ENCODE measurements at places on chromosomes 5 and 9.

DNA sequence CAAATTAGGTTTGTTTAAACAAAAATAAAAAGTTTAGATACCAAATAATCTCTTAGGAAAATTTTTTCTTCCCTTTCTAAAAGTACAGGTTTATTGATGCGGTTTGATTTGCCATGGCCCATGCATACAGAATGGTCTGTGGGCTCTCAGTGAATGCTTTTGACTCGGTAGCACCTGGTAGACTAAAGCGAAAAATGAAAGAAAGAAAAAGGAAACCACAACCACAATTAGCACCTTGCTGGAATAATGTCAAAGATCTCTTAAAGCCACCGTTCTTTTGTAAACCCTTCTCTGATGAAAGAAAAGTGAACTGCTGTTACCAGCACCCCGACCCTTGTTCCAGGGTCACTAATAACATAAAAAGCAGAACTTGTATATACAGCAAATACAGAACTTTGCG lies 157.9 kb downstream of the NFIB start:
- no peak for DNase-seq

GRCh38 chr9:127049044-127049443 lies 73.4 kb downstream of the ANGPTL2 start:
- DNase-seq, result peak; percentile 7

DNA sequence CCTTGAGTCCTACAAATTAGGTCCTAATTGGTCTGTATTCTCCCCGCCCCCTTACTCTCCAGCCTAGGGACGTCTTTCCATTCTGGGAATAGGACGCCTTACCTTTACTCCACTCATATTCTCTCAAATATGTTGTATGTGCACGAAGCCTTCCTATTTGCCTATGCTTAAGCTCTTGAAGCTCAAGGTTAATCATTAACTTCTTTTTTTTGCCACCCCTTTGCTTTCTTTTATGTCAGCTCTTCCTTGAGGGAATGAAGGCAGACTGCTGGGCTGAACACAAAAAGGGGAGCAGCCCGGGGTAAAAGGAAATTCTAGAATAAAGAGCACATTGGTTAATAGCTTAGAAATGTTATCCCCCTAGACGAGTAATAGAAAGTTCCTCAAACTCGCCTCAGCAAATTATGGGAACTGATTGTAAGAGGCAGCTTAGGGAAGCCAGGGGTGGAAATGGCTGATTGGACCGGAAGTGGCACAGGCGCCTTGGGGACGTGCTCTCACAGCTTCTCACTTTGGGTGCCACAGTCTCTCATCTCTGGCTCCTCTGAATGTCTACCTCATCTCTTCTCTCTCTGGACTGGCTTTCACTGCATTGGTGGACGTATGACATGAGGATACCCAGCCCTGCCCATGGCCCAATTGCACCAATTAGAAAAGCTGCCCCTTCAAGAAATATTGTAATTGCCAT lies 122.3 kb upstream of the IL12B start:
- DNase-seq, result no peak

- DNase-seq, result peak; percentile 50
Measured at GRCh38 chr9:4277531-4277991, 22.3 kb downstream of the GLIS3 start.

- peak; percentile 12 for DNase-seq
Measured at GRCh38 chr5:158832096-158832685, 267.5 kb downstream of the EBF1 start.

GRCh38 chr5:39658866-39659265 lies 234.1 kb upstream of the DAB2 start:
- no peak for DNase-seq

Measured in A549 (cell line).